ENCODE measurements at places on chromosomes 12 and 14. TPM values are rescaled to one million over a fixed set of nuclear protein-coding genes. Genes with fewer than 3 reads are reported as not detected.

GRCh38 chr12:69886109-69886508 lies 61.1 kb downstream of the MYRFL start:
- DNase-seq = peak; percentile 77

- DNase-seq = no peak
Measured at GRCh38 chr12:59861635-59862034, 265.8 kb downstream of the SLC16A7 start.

- DNase-seq = no peak
Measured at GRCh38 chr12:125148316-125148715, 83.1 kb downstream of the AACS start.

DNA sequence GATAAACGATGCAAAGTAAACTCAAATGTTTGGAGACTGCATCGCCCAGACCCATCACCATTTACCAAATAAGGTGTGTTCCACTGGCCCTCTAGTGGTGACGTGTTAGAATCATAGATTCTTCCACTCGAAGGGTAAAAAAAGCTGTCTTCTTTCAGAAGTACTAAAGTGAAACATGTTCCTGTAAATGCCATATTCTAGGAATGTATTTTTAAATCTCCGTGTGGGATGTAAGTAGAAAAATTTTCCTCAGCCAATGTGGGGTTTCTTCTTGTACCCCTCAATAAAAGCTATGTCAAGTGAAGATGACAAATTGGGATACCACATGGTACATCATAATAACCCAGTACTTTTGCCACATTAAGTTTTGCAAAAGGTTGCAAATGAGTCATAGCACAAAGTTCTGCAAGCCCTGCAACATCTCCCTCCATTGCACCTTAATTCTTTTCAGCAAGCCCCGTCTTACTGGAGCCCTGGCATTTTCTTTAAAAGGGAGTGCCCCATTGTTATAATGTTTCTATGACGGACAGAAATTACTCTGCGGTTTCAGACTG lies 100.8 kb downstream of the CCER1 start:
- DNase-seq = peak; percentile 72

PROX2 gene
- total RNA-seq = not detected

GRCh38 chr14:60482743-60483142 lies 3.1 kb downstream of the C14orf39 start:
- no peak for DNase-seq

- no peak for DNase-seq
Measured at GRCh38 chr12:58670623-58671022, 249.7 kb downstream of the LRIG3 start.

DNA sequence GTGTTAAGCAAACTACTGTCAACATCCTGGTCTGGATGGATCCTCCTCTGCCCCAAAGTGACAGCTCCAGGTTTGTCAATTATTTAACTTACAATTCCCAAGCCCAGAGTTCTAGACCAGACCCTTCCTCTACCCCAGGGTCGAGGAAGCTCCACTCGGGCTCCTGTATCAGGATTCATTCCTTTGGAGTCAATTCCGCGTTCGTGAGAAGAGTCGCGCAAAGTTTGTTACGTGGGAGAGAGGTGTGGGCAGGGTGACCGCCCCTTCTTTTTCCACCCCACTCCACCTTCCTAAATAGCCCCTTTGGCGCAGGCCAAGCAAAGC lies 479 bp downstream of the SEL1L start:
- peak; percentile 6 for DNase-seq

BIN2 gene
- 3.8 TPM for total RNA-seq

ARL1 gene
- total RNA-seq = 108 TPM

DNA sequence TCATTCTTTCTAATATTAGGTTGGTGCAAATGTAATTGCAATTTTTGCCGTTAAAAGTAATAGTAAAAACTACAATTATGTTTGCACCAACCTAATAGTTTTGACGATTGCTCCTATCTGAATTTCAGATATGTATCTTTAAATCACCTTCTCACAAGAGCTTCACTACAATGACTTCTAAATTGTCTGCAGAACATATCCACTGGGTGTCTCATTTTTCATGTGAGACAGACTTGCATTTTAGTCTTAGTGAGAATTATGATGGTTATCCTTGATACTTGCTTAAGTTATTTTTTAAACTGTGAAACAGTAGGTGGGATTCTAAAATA lies 84.6 kb downstream of the ITPR2 start:
- no peak for DNase-seq

- no peak for DNase-seq
Measured at GRCh38 chr12:51621156-51621922, 30.3 kb downstream of the SCN8A start.

ZNF268 gene
- 26.9 TPM for total RNA-seq

GRCh38 chr12:22916241-22916640 lies 291.3 kb downstream of the ETNK1 start:
- no peak for DNase-seq

GRCh38 chr12:95820096-95820703 lies 29.6 kb upstream of the NTN4 start:
- DNase-seq = peak; percentile 58

INSM2 gene
- not detected for total RNA-seq

DNA sequence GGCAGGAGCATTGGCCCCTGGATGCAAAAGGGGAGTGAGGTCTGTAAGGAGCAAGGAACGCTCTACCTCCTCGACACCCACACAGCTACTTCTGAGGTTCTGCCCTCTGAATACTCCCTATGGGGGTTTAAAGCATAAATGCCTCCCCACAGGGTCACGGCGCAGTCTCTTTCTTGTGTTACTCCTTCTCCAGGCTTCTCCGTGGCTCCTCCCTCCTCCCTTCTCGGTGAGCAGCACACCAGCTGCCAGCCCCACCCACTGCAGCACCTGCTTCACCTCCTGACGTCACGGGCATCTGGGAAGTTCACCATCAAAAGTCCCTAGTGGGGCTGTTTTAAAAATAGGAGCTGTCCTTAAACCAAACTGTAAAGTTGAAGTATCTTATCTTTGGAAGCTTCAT lies 67.3 kb downstream of the SPTB start:
- DNase-seq = peak; percentile 72

CBX5 gene
- 77.2 TPM for total RNA-seq

DNA sequence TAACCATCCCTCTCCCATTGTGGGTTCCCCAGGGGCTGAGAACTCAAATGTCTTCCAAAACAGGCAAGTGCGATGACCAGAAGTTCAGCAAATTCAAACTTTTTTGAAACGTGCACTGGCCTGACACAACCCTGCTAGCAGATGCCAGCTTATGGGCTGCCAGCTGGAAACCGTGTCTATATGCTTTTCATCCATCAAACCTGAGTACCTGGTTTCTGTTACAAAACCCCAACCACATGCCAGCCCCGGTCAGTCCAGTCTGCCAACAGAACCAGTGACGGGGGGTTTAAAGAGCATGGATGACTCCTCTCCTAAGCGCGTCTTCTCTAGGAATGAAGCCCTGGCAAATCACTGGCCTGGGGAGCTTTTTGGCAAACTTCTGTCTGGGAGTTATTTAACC lies 189.7 kb downstream of the TTC7B start:
- DNase-seq = no peak

DNA sequence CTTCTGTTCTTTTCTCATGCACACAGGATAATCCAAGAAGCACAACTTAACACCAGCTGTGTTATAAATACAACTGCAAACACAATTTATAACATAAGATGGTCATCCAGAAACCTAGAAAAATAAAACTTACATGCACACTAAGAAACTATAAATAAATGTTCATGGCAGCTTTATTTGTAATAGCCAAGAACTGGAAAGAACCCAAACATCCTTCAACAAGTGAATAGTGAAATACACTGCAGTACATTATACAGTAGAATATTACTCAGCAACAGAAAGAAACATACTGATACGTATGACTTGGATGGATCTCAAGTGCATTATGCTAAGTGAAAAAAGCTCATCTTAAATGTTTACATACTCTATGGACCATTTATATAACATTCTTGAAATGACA lies 132.7 kb downstream of the SPTSSA start:
- peak; percentile 41 for DNase-seq

DNA sequence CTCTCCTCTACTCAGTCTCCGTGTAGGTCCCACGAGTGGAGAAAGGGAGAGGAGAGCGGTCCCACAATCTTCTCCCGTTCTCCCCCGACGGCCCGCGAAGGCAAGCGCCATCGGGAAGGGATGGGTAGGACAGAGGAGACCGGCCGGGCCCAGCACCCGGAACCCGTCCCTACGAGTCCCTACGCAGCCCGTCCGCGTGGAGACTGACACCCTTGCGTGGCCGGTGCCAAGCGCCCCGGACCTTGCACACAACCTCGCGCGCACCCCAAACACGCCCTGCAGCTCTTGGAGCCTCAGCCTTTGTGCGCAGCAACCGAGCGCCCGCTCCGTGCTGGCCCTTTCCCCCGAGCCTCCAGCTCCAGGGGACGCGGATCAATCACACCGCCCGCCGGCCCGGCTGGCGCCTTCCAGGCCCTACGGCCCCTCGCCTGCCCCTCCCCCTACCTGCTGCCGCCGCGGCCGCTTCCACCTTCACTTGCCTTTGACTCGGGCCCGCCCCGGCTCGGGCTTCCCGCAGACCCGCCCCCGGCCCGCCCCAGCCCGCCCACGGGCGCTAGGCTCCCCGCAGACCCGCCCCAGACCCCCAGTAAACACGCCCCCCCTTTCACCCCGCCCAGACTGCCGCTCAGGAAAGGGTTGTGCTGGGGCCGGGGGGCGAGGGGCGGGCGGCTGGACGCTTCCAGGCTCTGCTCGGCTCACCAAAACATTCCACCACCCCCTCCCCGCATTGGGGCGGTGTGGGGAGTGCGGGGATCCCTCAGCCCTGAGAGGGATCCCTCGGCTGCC lies at the start of gene NDRG2:
Gene NDRG2, minus strand, starts transcription at position 477 of the 786 bp plus-strand sequence. CDS start 1,746 bp downstream, outside the sequence.
- peak; percentile 91 for DNase-seq

DNA sequence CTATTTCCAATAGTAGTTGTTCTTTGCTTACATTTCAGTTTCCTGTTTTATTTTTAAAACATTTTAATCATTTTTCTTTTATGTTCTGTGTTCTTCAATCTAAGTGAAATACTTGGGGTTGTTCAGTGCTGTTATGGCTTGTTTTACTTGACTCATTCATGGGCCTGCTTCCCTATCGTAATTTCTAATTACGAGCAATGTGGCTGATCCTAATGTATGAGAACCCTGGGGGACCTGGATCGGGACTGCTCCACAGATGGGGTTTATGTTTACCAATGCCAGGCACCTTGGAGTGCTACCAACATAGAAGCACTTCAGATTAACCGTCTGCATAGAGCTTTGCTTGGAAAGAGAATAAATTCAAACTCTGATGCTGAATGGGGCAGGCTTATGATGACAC lies 29.8 kb downstream of the TECPR2 start:
- DNase-seq = no peak

DNA sequence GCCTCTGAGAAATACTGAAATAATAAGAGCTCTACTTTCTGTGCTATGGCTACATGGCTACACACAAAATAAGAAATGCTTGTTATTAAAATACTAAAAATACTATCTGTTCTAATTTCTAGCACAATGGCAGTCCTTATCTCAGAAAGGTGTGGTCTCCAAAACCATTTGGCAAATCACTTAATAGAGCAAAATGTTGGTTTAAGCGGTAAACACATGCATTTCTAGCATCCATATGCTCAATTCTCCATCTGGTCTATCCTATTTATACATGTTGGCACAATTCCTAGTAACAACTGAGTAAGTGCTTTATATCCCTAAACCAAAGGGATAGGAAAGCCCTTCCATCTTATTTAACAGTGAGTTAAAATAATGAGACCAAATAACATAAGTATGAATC lies 107.0 kb downstream of the PAPLN start:
- DNase-seq = peak; percentile 60

DNA sequence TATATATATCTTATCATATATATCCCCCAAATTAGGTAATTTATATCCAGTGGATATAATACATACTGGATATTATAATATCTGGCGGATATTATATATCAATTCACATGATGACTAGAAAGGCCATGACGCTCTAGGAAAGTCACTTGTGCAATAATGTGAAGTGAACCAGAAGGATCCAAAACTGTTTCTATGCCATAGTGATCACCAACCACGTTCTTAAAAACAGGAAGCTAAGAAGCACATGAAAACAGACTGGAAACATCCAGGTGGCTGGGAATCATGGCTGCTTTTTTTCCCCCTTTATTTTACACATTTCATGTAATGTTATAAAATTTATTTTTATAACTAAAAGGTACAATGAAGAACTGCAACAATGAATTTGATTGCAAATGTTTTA lies 1.4 kb downstream of the GUCY2C start:
- no peak for DNase-seq

DNA sequence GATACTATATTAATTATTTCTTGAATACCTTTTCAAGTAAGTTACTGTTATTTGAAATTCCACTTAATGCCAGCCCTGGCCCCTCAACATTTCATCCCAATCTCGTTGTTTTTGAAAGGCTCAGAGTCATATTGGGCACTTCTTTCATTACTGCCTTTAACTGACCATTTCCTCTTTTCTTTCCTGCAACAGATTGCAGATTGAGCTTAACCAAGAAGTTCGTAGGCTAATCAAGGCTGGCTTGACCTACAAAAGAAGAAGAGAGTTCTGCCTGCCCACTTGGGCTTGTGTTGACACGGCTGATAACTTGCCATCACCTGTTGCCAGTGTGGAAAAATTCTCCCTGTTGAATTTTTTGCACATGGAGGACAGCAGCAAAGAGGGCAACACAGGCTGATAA lies 91.0 kb downstream of the FLRT2 start:
- no peak for DNase-seq

GRCh38 chr12:55728186-55728938 lies 447 bp downstream of the CD63 start:
- peak; percentile 89 for DNase-seq

DNA sequence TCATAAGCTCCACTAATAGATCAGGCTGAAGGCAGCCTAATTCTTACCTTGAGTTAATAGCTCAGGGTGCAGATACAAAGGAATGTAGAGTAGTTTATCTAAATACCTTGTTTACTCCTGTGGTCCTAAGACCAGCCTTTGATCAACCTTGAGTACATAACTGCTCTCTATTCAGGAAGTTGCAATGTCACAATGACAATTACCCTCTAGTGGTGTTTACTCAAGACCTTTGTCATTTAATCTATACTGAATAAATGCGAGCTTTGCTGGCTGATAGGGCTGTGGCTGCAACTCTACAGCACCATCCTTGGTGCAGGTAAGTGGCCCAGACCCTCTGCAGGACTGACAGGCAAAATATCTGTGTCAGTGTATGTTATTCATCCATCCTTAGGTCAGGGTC lies 282.7 kb downstream of the ATXN7L3B start:
- DNase-seq = no peak

- no peak for DNase-seq
Measured at GRCh38 chr14:68814238-68814538, 21.3 kb upstream of the ZFP36L1 start.

- peak; percentile 41 for DNase-seq
Measured at GRCh38 chr14:51638071-51638944, 13.4 kb upstream of the FRMD6 start.

All from tongue (tissue), 3 donors.